Activated CD8-positive, alpha-beta memory T cell treated with anti-CD3 and anti-CD28 coated beads, Interleukin-2, amount 50 U/mL, for 4 hours (primary cell): ENCODE measurements at places on chromosomes 7 and 10.
A peak's percentile ranks its signal among the peaks of the same experiment; 100 is the strongest.

DNA sequence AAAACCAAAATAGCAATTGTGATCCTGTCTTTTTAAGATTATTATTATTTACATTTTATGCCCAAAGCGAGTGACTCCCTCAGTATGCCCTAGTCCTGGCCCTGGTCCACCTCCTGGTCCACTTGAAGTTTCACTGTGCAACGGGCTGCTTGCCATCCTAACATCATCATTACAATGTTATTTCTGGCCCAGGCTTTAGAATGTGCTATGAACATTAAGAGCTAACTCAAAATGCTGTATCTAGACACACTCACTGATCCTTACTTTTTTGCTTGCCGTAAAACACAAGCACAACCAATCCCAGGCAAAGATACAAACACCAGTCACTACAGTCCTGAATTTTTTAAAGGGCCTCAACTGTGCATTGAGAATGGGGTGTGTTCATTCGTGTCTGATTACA is 38.4 kb downstream of the RHOBTB1 start:
- DNase-seq: no peak

DNA sequence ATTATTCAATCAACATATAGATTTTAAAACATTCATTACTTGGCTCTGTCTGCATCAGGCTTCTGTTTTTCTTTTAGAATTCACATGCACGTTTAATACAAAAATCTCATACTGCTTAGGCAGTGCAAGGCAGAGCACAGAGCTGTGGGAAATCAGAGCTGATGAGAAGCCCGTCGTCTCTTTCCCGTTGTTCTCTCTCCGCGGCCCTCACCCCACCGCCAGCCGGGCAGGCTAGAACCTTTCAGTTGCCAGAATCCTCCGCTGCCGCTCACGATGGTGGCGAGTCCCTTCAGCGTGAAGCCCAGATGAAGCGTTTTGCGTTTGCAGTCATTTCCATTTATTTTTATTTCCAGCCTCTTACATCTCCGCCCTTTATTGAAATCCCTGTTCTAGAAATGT is 648.2 kb downstream of the SDK1 start:
- no peak for DNase-seq

- no peak for DNase-seq
Observed at GRCh38 chr7:4025694-4026615, 656.1 kb upstream of the FOXK1 start.

- no peak for DNase-seq
Observed at GRCh38 chr10:1432161-1432560, 305.2 kb downstream of the ADARB2 start.

GRCh38 chr10:42866115-42866995 is 83.8 kb downstream of the BMS1 start:
- peak; percentile 43 for DNase-seq

DNA sequence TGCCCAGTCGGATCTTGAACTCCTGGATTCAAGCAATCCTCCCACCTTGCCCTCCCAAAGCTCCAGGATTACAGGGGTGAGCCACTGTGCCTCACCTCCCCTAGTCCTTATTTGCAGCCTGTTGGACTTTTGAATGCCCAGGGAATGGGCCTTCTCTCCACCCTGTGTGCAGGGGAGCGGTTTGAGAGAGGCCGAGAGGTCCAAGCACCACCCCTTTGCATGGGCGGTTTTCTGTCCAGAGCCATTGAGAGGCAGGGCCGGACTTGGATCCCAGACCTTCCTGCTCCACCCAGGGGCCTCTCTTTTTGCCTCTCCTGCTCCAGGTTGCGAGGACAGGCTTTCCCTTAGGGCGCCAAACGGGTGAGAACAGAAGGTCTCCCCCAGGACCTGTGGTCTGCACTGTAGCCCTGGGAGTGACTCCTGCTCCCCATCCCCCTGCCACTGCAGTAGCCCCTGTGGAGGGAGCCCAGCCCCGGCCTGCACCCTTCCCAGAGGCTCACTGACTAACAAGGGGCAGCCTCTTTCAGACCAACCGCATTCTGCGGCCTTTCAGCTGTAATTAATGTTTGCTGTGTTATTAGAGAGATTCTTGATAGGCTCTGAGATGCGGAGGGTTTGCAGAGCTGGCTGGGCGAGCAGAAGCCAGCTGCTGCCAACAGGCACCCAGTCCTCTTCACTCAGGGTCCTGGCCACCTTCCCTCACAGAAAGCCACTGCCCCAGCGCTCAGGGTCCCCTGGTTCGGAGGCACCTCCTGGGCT is 57.9 kb downstream of the ELFN1 start:
- DNase-seq: no peak

DNA sequence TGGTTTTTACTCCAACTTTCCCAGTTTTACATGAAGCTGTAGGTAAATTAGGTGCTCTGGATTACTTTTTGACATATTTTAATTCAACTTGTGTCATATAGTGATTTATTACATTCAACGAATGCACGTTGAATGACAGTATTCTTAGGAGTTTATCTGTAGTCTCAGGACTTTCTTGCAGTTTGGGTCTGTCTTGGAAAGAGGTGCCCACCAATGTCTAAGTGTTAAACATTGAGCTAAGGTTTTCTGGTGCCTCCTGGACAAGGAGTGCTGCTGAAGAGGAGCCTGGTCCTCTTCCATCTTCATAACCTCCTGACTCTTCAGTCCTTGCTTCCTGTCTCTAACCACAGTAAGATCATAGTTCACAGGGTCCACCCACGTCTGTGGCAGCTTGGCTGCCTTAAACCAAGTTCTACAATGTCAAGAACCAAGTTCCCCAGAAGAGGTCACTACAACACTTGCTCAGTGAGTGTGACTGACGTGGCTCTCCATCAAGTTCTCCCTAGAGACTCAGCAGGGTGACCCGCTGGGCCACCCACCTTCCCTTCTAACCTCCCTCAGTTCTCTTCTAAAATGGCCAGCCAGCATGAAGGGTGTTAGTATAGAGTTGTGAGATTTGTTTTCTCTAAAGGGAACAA is 6.1 kb downstream of the NPY start:
- DNase-seq: peak; percentile 24

DNA sequence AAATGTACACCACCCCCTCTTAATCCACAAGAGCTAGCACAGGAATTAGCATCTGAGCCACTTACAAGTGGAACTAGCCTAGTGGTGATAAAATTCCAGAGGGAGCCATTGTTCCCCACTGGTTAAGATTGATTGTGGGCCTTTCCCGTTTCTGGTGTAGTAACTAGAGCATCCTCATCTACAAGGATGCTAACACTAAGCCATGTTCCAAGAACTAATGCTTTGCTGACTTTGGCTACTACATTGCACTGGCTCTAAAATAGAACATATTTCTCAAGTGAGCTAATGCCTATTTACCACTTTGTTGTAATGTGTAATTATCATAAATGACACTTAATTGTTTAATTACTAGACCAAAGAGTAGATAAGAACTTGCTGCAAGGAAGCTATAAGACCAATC is 143.7 kb downstream of the FZD1 start:
- DNase-seq: no peak

- no peak for DNase-seq
Observed at GRCh38 chr10:93208717-93209464, 135.2 kb downstream of the CYP26A1 start.

- DNase-seq: no peak
Observed at GRCh38 chr10:125407000-125407502, 246.7 kb upstream of the CTBP2 start.

DNA sequence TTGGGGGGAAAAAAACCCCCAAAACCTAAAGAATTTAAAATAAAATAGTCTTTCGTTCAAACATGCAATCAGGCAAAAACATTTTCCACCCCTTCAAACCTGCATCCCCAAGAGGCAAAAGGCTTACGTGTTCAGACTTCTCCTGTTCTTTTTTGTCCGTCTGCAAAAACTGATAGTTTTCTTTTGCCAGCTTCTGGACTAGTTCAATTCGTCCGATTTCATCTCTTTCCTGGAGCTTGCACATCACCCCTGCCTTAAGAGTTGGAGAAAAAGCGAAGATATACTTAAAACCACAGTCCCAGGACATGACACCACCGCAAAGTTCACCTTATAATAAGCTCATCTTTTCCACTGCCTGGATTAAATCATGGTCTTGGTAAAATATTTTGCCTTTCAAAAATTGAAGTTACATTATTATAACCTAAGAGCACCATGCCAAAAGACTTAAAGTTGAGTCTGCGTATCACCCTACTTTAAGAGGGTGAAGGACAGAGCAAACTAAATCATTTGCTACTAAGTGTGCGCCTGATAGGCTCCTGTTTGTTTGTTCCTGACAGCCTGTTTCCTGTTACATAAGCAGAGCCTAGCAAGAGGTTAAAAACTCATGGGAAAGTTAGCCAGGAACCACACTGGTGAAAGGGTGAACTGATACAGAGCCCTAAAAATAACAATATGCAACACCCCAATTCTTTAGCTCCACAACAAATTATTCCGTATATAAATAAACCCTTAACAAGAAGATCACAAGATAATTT is 137.0 kb downstream of the RAPGEF5 start:
- no peak for DNase-seq

GRCh38 chr10:32388258-32389027 is 41.5 kb upstream of the EPC1 start:
- no peak for DNase-seq

GRCh38 chr7:134755422-134756022 is 23.9 kb upstream of the CALD1 start:
- DNase-seq: peak; percentile 38
